Activated gamma-delta T cell treated with anti-CD3 and anti-CD28 coated beads, Interleukin-2, amount 50 U/mL, for 16 hours (primary cell): ENCODE measurements at places on chromosomes 6 and 20.

DNA sequence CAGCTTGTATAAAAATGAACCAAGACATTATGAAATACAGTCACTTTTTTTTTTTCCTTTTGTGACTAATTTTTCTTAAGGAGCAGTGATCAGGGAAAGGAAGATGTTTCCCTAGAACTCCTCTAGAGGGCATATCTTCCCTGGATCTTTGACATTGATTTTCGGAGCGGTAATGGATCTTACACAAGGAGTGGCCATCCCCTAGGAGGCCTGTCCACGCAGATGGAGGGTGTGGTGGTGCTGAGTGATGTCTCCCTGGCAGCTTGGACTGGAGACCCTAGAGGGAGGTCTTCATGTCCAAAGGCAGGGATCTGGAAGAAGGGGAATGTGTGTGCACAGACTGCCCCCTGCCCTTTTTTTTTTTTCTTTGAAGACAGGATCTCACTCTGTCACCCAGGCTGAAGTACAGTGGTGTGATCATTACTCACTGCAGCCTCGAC lies 7.0 kb upstream of the KIFC1 start:
- DNase-seq = no peak

GRCh38 chr6:88086792-88087191 lies 39.2 kb downstream of the SPACA1 start:
- no peak for DNase-seq

DNA sequence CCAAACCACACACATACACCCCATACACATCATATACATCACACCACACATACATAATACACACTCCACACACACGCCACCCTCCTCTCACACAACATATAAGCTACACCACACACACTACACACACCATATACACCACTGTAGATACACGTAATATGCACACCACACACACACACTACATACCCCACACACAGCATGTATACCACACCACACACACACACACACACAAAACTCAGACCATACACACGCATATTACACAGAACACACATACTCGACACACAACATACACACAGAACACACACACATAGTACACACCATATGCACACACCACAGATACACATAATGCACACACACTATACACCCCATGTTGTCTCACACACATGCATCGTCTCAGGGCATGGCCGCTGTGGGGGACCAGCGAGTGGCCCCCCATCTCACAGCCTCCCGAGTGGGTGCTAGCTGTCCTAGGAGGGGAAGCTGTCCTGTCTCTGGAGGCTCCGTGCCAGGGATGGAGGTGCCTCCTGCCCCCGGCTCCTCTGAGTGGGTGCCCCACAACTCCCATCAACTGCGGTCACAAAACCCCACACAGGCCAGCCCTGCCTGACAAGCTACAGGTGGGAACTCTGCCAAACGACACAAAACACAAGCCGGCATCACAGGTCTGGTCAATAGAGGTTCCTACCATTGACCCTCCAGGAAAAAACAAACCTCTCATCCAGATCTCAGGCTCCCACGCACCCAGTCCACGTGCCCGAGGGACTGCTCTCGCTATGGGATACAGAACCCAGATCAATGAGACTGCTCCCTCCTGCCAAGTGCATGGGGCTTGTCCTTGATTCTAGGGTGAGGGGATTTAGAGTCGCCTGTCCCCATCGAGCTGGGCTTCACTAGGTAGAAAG lies 49.1 kb downstream of the DACT2 start:
- no peak for DNase-seq

DNA sequence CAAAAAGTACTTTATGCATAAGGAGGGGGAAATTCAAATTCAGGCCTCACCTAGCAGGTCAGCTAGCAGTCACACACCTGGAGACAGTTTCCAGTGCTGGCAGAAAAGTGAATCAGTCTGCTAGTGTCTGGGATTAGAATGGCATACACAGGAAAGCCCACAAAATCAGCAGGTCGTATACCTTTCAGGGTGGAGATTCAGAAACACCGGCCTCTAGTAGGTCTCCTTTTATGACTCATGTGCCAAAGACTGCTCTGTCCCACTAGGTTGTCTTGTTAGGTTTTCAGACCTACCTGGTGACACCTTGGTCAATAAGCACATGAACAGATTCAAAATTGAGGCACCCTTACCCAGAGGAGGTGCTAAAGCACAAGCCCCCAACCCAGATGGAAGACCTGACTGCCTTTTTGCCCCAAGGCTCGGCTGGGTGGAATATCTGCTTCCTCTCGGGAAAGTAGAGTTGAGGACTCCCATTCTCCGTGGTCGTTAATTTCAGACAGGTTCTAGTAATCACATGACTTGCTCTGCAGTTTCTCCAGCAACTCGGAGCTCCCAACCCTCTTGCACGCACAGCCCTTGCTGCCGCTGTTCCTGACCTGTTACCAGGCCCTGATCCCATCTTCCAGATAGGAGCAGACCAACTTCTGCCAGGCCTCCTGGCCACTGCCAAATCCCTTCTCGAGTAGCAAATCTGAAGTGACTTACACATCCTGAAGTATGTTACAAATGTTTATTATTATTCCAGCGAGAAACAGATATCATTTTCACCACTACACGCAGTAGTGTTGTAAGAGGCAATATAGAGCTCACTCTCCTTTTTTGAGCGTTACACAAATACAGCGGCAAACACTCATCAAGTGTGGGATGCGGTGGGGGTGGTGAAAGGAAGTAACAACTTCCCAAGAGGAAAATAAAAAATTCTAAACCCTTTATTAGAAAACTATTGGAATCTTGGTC lies 46.6 kb downstream of the AGPAT4 start:
- DNase-seq = no peak

DNA sequence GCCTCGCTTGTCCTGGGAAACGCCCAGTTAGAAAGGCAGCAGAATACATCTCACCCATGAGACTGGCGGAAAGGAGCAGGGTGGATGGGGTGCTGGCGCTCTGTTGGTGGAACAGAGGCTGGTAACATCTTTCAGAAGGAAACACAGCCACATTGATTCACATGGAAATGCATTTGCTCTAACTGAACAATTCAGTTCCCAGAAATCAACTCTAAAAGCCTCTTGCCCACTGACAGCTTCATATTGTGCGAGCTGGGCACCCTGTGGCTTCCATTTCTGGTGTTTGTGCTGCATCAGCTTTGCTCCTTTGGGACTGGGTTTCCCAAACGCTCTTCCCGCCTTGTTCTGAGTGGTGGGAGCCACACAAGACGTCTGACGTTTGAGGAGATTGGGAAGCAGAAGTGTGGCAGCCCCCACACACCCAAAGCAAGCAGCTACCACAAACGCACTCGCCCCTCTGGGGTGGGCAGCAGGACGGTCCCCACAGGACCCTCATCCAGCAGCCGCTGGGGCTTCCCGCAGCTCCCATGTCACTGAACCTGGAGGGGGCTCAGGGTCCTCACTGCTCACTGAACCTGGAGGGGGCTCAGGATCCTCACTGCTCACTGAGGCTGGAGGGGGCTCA lies 229.5 kb downstream of the ERMARD start:
- DNase-seq = no peak

DNA sequence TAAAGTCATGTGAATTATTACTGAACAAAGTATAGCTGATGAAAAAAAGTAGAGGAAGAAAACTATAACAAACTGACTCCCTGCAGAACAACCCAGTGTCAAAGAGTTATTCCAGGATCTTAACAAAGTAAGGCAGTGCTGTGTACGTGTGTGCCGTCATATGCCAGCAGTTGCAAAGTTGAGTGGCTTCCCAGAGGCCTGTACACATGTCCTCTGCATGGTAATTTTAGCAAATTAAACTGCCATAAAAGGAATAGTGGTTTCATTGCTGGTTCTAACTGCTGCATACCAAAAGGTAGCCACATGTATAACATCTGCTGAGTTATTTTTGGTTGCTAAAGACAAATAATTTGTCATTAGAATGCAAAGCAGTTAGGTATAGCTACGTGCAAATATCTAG lies 44.8 kb downstream of the RIPOR2 start:
- no peak for DNase-seq

- DNase-seq = no peak
Measured at GRCh38 chr6:26366504-26366903, 1.5 kb downstream of the BTN3A2 start.
